Right atrium auricular region (tissue), 2 donors: ENCODE measurements at places on chromosomes 7 and 10. TPM values are rescaled to one million over a fixed set of nuclear protein-coding genes. Genes with fewer than 3 reads are reported as not detected.

- DNase-seq: no peak
Observed at GRCh38 chr7:51230723-51231122, 85.9 kb downstream of the COBL start.

DNA sequence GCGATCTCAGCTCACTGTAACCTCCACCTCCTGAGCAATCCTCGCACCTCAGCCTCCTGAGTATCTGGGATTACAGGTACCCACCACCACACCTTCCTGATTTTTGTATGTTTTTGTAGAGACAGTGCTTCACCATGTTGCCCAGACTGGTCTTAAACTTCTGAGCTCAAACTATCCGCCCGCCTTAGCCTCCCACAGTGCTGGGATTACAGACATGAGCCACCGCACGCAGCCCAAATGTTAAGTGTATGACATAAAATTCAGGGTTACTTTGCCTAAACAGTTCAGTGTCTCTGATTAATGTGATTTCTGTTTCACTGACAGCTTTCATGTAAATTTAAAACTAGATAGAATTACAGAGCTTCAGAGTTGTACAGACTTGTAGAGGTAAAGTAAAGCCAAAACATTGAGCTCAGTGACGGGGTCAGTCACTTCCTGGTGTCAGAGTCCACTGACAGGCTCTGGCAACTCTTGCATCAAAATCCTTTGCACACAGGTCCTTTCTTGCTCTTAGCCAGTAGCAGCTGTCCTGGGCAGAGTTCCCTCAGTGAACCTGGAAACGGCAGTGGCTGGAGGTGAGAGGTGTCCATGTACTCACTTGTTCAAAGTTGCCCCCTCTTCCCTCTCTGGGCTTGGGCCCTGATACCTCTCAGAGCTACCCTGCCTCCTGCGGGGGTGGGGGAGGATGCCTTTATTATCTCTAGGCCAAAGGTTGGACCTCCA lies 33.7 kb downstream of the MGMT start:
- DNase-seq: no peak

- DNase-seq: no peak
Observed at GRCh38 chr7:3899559-3899991, 598.5 kb downstream of the SDK1 start.

The CFAP58 gene
- 3.5 TPM for total RNA-seq

DNA sequence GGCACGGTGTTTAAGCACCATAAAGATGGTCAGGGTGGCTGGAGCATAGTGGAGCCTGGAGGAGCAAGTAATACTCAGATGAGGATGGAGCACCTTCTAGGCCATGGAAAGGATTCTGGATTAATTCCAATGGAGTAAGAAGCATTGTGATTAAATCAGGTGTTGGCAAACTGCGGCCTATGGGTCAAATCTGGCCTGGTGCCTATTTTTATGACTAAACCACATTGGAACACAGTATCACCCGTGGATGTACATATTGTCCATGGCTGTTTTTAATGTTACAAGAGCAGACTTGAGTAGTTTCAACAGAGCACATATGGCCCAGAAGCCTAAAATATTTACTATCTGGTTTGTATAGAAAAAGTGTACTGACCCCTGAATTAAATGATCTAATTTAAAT lies 49.9 kb upstream of the TMEM248 start:
- DNase-seq: no peak

- no peak for DNase-seq
Observed at GRCh38 chr10:86244297-86245014, 122.1 kb downstream of the GRID1 start.

DNA sequence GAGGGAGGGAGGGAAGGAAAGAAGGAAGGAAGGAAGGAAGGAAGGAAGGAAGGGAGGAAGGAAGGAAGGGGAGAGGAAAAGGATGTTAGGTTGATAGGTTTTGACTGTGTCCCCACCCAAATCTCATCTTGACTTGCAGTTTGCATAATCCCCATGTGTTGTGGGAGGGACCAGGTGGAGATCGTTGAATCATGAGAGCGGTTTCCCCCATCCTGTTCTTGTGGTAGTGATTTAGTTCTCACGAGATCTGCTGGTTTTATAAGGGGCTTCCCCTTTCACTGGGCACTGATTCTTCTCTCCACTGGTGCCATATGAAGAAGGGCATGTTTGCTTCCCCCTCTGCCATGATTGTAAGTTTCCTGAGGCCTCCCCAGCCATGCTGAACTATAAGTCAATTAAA lies 15.1 kb upstream of the NUDCD3 start:
- no peak for DNase-seq

The VIPR2 gene
- total RNA-seq: 3.8 TPM

GRCh38 chr7:2519119-2519930 lies at the start of gene LFNG:
TSS of gene LFNG (plus strand) at chr7:2519774. CDS start at chr7:2519862, 88 bp downstream.
- DNase-seq: peak; percentile 78

GRCh38 chr10:85862771-85863170 lies 503.8 kb downstream of the GRID1 start:
- DNase-seq: no peak

The CPA2 gene
- not detected for total RNA-seq

- DNase-seq: no peak
Observed at GRCh38 chr10:80964955-80965614, 427.4 kb downstream of the SH2D4B start.

DNA sequence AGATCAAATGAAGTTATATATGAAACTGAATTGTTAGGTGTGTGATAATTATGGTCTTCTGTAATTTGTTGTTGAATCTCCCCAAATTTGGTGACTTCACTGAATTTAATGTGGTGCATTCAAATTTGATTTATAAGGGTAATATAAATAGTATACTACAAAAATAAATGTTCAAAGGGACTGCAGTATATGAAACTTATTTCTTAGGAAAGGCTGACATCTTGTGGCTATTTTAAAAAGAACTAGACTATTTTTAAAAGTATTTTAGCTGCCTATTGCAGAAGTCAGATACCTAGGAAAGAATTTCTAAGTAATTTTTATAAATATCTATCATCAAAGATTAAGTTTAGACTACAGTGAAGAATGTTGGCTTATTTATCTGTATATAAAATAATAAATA lies 36.6 kb downstream of the ATRNL1 start:
- no peak for DNase-seq

- no peak for DNase-seq
Observed at GRCh38 chr10:118841881-118842605, 87.3 kb upstream of the CACUL1 start.

The PDE6C gene
- not detected for total RNA-seq

GRCh38 chr7:119943942-119944600 lies 328.9 kb upstream of the KCND2 start:
- DNase-seq: no peak

GRCh38 chr10:123636598-123637325 lies 29.4 kb upstream of the GPR26 start:
- DNase-seq: peak; percentile 30

- peak; percentile 80 for DNase-seq
Observed at GRCh38 chr10:122139627-122140170, 131.4 kb upstream of the BTBD16 start.

GRCh38 chr10:30691639-30692015 lies 62.1 kb upstream of the LYZL2 start:
- no peak for DNase-seq
